NCI-H1048 (cell line): ENCODE measurements at places on chromosomes 12 and 14.

- no peak for DNase-seq
These were observed 417.6 kb downstream of the NOVA1 start for GRCh38 chr14:26180221-26180620.

GRCh38 chr12:77615332-77615731 is 215.4 kb upstream of the NAV3 start:
- DNase-seq: no peak

GRCh38 chr12:24226745-24227350 is 277.4 kb upstream of the SOX5 start:
- no peak for DNase-seq

GRCh38 chr14:70602254-70602653 is 1.8 kb upstream of the MED6 start:
- no peak for DNase-seq

DNA sequence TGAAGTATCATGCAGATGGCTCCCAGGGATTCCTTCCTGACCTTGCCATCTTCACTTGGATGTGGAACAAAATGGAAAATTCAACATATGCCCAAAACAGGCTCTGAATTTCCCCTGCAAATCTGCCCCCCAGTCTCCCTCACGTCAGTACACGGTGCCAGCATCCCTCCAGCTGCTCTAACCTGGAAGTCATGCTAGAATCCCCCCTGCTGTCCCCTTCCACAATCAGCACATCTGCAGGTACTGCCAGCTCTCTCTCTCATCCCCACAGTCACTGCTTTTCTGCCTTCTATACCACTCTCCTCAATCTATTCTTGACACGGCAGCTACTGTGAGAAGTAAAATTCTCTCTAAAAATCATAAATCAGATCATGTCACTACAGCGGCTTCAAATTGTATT is 21.6 kb downstream of the GALNT6 start:
- no peak for DNase-seq

- no peak for DNase-seq
These were observed 32.0 kb downstream of the INSM2 start for GRCh38 chr14:35565871-35566464.

DNA sequence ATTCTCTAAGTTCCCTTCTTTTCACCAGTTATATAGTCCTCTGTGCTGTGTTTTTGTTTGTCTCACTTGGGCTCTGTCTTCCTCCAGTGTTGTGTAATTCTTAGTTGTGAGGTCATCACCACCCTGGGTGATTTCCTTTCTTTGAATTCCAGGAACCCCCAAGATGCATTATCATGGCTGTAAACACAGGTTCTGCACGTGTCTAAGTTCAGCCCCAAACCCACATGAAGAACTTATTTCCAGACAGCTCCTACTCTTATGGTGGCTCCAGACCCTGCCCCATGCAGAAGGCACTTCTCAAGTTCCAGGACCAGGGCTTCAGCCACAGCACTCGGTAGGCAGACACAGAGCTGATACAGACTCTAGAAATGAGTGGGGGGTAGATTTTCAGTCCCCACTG is 560.5 kb downstream of the BCL11B start:
- no peak for DNase-seq

GRCh38 chr12:69102856-69103255 is 136.5 kb upstream of the CPSF6 start:
- DNase-seq: no peak

GRCh38 chr14:72023128-72024042 is 91.2 kb downstream of the RGS6 start:
- no peak for DNase-seq

GRCh38 chr12:68977909-68978610 is 45.1 kb upstream of the CPM start:
- no peak for DNase-seq

GRCh38 chr12:124428792-124429281 is 133.9 kb downstream of the RFLNA start:
- no peak for DNase-seq

DNA sequence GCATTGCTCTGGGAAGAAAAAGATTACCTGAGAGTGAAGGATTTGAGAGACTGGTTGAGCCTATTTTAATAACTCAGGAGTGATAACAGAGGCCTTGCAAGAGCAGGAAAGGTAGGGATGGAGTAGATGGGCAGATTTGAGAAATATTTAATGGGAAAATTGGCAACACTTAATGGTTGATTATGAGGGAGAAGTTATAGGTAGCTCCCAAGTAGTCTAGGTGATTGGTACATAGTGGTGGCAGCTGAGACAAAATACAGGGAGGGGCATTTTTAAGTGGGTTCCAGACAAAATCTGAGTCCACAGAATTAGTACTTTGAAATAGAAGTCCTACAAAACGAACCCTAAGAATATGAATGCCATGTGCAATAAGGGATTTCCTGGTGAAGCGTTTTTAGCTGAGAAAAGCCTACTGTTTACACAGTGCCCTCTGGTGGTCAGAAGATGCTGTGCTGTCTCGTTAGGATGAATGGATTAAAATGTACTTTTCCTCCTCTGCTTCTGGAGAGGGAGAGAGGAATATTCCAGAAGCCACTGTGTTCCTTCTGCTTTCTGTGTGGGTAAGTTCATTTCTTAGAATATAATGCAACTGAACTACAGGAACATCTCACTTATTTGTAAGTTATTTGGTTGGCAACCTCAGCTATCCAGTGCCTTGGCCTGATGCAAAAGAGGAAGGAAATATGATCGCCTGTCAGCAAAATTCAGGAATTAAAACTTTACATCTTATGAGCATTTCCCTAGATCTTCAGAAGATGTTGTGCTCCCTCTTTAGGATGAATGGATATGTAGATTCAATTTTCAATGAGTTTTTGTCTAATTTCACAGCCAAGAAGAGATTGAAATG is 6.5 kb downstream of the ZBTB1 start:
- peak; percentile 2 for DNase-seq

GRCh38 chr12:125329239-125330102 is 264.2 kb downstream of the AACS start:
- DNase-seq: no peak
